ENCODE measurements at places on chromosomes 5 and 9.

GRCh38 chr5:89929834-89930233, 479.7 kb downstream of the CETN3 start:
- DNase-seq, result no peak

- DNase-seq, result no peak
Measured at GRCh38 chr5:100668511-100668910, 133.3 kb downstream of the FAM174A start.

DNA sequence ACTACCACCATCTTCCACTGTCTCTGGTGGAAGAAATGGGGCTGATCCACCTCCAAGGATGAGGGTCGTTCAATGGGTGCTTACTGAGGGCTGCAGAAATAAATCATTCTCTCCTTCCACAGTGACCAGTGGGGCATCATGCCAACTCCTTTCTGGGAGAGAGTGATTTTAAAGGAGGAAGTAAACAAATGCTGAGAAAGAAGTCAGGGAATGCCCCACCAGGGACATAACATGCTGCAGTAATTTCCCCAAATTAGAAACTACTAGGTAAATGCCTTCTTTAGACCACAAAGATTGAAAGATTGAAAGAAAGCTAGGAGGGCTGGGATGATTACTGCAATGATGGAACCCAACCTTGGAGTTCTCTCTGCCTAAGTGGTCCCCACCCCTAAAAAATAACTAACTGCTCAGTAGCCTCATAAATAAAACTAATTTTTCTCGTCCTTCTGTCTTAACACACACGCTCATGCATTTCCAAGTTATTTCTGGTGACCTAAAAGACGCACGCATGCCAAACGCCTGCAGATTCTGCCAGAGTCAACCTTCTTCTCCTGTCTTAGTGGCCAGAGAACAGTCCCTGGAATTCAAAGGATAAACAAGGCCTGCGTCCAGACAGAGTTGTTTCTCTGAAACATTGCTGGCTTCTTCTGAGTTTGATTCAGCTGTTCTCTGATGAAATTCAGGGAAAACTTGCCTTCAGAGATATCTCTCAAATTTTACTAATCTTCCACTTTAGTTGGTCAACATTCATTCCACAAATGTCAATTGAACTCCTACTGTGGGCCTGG, 250.0 kb downstream of the NR3C1 start:
- DNase-seq, result no peak

- DNase-seq, result no peak
Measured at GRCh38 chr9:123020796-123021195, 12.7 kb upstream of the GPR21 start.

DNA sequence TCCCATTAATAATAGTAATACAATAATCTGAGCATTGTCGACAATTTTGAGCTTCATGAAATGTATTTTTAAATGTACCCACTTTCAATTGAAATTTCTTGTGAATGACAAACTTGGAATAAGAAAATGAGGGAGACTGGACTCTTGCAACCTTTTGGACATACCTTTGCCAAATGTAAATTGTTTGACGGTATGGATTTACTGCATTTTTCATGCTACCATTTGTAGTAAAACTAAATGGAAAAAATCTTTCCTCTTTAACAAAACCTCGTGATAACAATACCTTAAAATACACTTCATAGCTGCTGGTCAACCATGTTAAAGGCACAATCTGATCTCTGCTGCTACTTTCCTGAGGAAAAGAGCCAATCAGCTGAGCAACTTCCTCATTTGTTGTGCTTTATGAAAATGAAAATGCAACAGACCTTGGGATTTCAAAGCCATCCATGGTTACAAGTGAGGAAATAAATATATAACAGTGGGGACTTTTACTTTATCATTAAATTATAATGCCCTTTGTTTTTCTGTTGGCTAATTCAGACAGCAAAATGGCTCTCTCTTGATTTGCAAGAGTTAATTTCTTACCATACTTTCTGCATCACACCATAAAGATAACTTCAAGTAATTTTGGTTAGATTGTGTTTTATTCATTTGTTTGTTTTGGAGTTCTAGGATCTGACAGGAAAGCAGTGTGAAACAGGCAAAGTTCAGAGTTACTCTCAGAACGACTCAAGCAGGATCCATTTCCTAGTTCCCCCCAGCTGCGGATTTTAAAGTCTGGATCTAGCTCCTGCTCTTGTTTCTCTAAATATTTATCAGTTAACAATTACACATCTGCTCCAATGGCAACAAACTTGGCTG, 1.1 kb downstream of the ALDH1A1 start:
- no peak for DNase-seq

DNA sequence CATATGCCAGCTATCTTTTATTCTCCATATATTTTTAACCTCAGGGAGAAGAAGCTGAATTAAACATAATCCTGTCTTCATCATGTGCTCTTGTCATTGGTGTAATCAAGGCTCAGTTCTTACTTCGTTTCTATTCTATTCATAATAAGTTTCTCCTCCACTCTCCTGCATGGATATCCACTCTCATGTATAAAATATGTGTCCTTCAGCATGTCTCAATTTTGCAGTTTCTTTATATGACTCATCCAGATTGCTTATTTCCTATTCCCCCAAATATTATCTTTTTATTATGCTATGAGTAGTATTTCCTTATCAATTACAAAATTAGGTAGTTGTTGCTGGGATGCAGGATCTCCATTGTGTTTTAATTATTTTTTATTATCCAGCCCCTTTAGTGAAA, 643.7 kb upstream of the ACO1 start:
- DNase-seq, result no peak

DNA sequence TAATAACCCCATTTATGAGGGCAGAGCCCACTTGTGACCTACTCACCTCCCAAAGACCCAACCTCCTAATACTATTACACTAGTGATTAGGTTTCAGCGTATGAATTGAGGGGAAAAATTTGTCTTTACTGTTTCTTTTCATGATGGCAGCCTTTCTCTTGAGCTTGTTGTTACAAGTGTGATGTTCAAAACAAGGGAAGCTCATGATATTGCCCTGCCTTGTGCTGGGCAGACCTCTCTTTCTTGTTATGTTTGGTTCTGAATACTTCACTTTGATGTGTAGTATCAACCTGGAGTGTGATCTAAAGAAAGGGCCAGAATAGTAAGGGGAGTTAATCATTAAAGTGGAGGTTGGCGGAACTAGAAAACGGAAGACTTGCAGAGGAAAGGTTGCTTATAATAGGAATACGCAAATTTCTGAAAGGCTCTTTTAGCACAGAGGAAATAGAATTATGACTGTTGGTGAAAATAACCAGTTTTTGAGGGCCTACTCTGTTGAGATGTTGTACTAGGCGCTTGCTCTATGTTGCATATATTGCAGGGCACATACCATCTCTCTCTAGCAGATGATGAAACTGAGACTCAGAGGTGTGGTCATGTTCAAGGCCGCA, 68.2 kb downstream of the MELK start:
- no peak for DNase-seq

GRCh38 chr5:72951671-72952468, 4.0 kb upstream of the FCHO2 start:
- no peak for DNase-seq

DNA sequence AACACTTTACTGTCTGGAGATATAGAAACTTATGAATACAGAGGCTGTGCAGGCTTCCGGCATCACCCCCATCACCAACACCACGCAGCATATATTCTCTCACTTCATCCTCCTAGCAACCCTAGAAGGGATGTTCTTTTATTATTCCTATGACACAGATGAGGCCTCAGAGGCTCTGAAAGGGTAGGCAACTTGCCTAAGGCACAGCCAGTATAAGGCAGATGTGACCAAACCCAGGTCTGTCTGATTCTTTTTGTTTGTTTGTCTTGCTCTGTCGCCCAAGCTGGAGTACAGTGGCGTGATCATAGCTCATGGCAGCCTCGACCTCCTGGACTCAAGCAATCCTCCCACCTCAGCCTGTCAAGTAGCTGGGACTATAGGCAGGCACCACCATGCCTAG, 22.8 kb upstream of the CORO2A start:
- no peak for DNase-seq

DNA sequence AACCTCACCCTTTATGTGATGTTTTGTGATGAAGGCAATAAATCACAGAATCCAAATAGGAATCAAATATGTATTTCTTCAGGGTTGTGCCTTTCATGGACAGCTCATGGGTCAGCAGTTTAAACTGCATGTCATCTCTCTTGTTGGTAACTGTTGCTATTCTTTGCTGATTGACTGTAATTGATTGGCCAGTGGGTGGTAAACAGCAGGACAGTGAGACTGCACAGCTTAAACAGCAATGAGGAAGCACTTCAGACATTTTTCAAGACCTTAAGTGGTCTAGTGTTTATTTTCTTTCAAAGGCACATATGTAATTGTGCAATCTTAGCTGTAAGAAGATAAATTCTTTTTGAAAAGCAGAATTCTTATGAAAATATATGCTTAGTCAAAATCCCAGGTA, 260.5 kb downstream of the COX7C start:
- DNase-seq, result no peak

DNA sequence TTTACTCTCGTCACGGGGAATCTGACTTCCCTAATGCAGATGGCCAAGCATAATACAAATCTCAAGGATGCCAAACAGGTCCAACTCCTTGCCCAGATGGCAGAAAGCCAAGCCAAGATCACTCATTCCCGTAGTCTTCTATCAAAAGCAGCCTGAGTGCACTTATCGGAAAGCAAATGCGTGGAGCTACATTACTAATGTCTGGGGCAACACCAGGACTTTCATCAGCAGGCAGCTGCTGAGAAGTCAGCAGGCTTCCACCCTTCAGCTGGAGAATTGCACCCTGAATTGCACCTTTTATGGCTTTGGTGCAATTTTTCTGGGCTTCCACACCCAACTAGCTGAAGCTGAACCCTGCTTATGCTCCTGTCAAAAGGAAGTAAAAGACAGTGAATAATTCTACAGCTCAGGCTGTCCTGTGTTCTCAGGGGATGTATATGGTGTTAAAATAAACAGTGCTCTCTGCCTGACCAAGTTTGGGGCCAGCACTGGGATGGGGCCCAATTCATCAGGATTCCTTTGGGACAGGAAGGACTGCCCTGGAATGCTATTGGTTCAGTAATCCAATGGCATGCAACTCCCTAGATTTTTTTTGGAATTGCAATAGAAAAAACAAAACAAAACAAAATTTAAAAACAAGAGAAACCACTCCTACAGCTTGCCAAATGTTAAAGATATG, 92.6 kb downstream of the DPYSL3 start:
- peak; percentile 18 for DNase-seq

- no peak for DNase-seq
Measured at GRCh38 chr5:72598401-72599064, 91.3 kb upstream of the ZNF366 start.

- no peak for DNase-seq
Measured at GRCh38 chr5:122111460-122111859, 17.9 kb upstream of the ZNF474 start.

- no peak for DNase-seq
Measured at GRCh38 chr5:125140855-125141254, 394.4 kb upstream of the ZNF608 start.

GRCh38 chr5:142059304-142059940, 46.6 kb upstream of the GNPDA1 start:
- DNase-seq, result no peak

Measured in NCI-H2107 (cell line).